Activated T-helper 1 cell treated with anti-CD3 and anti-CD28 coated beads, Interleukin-12 subunit alpha, Interleukin-12 subunit beta, Interleukin-2, Interleukin-4 antibody, amounts not matched to agents 30 ng/mL and 10 ng/mL and 1 ng/mL, durations not matched to agents 14 hours and 24 hours and 36 hours (primary cell): ENCODE measurements at places on chromosomes 1 and 21. TPM values are rescaled to one million over a fixed set of nuclear protein-coding genes. Genes with fewer than 3 reads are reported as not detected.
A peak's percentile ranks its signal among the peaks of the same experiment; 100 is the strongest.

GRCh38 chr1:62952596-62952995 lies 168.7 kb downstream of the ATG4C start:
- no peaks in the 10 kb centered on the region for H3K36me3 ChIP-seq
- no peak overlapping the region for H3K27ac ChIP-seq
- H3K4me3 ChIP-seq = no peak overlapping the region
- no peak for DNase-seq

DNA sequence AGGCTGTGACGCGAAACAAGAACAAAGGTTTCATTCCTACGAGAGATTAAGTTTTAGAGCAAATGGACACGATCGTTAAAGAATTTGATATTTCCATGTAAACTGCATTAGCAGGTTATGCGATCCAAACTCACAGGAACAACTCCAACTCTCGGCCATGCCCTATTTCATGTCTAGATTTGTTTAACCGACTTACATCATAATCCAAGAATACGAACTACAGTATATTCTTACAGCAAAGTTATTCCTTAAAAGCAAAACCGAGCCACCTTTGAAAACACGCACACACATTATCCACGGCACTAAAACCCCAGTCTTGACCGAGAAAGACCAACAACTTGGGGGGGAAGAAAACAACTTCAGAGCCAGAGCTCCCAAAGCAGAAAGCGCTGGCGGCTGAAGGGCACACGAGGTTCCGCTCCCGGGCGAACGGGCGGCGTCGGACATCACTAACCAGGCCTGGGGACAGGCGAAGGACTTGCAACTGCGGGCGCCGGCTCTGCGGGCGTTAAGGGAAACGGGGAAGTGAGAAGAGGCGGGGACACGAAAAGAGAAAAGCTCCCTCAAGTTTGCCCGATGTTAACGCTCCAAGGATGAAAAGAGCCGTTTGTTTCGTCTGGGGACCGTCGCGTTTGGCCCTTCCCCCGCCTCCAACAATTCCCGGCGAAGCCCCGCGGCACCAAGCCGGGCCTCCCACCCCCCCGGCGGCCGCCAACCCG lies 690 bp downstream of the B3GALNT2 start:
- no peak for DNase-seq
- H3K4me1 ChIP-seq = peaks cover 46% of the 10 kb centered on the region
- H3K4me3 ChIP-seq = peak overlapping the region; percentile 87
- peak overlapping the region; percentile 68 for H3K27ac ChIP-seq
- H3K27me3 ChIP-seq = peaks cover 12% of the 10 kb centered on the region

- H3K27ac ChIP-seq = peak within 1 kb of the TSS; percentile 23
- peaks cover 11% of the 10 kb centered on the region for H3K4me1 ChIP-seq
- peak; percentile 28 for DNase-seq
- H3K4me3 ChIP-seq = peak within 1 kb of the TSS; percentile 80
Measured at GRCh38 chr1:64469977-64470664, at the start of gene CACHD1. TSS of gene CACHD1 (plus strand) at chr1:64470129. CDS start at chr1:64470745, 616 bp downstream.

- peaks cover 1% of the 10 kb centered on the region for H3K36me3 ChIP-seq
- no peak overlapping the region for H3K4me3 ChIP-seq
- peaks cover 40% of the 10 kb centered on the region for H3K4me1 ChIP-seq
- DNase-seq = no peak
- peaks cover 11% of the 10 kb centered on the region for H3K27me3 ChIP-seq
- H3K27ac ChIP-seq = peak overlapping the region; percentile 32
Measured at GRCh38 chr1:109616391-109616790, 3.0 kb downstream of the GNAT2 start.

DNA sequence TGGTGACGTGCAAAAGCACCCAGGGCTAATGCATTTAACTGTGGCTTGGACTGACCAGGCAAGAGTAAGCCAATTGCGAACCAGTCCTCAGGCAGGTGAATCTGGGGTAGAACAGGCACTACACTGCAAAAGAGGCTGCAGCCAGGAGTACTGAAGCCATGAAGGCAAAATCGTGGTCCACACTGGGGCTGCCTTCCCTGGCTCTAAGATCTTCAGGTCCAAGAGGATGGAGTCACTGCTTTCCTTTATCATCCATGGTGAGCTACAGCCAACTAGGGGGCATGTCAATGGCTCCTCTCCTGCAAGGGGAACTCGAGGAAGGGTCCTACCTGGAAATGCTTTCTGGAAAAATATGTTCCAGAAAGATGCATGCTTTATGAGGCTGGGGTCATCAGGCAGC lies 100.6 kb upstream of the AJAP1 start:
- no peaks in the 10 kb centered on the region for H3K4me1 ChIP-seq
- H3K4me3 ChIP-seq = no peak overlapping the region
- H3K27ac ChIP-seq = no peak overlapping the region
- H3K27me3 ChIP-seq = no peaks in the 10 kb centered on the region

TEX38 gene
- 0.18 TPM in 1 of 2 replicates, not detected in the other for total RNA-seq

DNA sequence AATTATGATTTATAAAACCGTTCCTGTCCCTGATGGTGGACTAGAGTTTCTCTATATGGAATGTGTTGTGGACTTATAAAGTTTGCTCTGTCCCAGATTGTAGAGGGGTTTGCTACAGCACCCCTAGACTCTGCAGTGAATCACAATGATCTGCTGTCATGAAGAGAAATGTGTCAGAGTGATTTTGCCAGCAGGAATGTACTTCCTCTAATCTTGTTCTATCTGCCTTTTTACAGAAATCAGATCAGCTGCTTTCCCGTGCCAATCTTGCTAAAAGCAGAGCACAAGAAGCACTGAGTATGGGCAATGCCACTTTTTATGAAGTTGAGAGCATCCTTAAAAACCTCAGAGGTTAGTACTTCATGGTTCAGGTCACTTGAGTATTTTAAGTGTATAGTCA lies 52.0 kb downstream of the LAMC2 start:
- no peak overlapping the region for H3K4me3 ChIP-seq
- no peaks in the 10 kb centered on the region for H3K36me3 ChIP-seq
- no peak overlapping the region for H3K27ac ChIP-seq
- H3K4me1 ChIP-seq = no peaks in the 10 kb centered on the region

GRCh38 chr1:89364954-89365550 lies 1.2 kb downstream of the GBP6 start:
- no peak overlapping the region for H3K4me3 ChIP-seq
- H3K27me3 ChIP-seq = no peaks in the 10 kb centered on the region
- H3K27ac ChIP-seq = no peak overlapping the region

DNA sequence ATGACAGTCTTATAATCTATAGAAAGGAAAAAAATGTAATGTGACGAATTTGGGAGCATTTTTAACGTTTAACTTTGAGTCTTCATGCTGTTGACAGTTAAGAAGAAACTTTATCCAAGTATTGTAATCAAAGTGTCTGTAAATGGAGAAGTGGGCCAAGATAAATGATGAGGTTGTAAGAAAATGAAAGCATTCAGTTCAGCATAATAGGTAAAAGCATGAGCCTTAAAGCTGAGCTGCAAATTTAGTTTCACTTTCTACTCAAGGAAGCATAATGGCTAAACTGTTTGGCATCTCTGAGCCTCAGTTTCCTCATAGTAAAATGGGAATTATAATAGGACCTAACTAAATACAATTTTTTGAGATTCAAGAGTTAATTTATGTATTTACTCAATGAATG lies 1554.8 kb downstream of the KCNT2 start:
- H3K36me3 ChIP-seq = no peaks in the 10 kb centered on the region
- no peak overlapping the region for H3K27ac ChIP-seq
- no peak for DNase-seq
- no peaks in the 10 kb centered on the region for H3K4me1 ChIP-seq

ACKR1 gene
- total RNA-seq = not detected in 2 replicates

- no peak overlapping the region for H3K4me3 ChIP-seq
- H3K4me1 ChIP-seq = peaks cover 17% of the 10 kb centered on the region
- DNase-seq = no peak
- no peak overlapping the region for H3K27ac ChIP-seq
- no peaks in the 10 kb centered on the region for H3K27me3 ChIP-seq
Measured at GRCh38 chr1:92862605-92863004, 30.8 kb downstream of the RPL5 start.
